ENCODE measurements at places on chromosomes 3 and 15. TPM values are rescaled to one million over a fixed set of nuclear protein-coding genes. Genes with fewer than 3 reads are reported as not detected.

DNA sequence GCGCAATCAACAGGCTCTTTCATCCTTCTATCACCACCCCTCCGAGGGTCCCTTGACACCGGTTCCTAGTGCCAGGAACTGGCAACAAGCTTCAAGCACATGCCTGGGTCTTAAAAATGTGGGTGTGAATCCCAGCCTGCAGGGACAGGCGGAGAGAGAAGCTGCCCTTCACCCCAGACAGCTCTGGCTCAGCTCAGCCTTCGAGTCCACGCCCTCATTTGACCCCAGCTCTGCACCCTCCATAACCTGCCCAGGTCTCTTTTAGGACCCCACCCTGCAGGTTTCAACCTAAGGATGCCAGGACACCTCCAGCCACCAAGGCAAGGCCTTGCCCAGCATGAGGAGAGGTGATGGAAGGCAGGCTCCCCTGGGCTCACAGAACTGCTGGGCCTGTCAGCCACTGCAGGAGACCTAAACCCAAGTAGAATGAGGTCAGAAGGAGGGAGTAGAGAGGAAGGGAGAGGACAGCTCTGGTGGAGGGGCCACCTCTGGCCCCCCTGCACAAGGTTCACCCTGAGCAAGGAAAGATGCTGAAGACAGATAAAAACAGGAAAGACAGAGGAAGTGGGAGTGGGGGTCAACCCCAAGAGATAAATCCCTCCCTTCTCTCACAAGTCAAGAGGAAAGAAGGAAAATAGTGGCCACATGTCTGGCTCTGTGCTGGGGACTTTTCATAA lies 2.6 kb upstream of the LOXL1 start:
- H3K4me1 ChIP-seq = peaks cover 50% of the 10 kb centered on the region
- peak overlapping the region; percentile 33 for H3K4me3 ChIP-seq
- H3K27ac ChIP-seq = peak overlapping the region; percentile 92

DNA sequence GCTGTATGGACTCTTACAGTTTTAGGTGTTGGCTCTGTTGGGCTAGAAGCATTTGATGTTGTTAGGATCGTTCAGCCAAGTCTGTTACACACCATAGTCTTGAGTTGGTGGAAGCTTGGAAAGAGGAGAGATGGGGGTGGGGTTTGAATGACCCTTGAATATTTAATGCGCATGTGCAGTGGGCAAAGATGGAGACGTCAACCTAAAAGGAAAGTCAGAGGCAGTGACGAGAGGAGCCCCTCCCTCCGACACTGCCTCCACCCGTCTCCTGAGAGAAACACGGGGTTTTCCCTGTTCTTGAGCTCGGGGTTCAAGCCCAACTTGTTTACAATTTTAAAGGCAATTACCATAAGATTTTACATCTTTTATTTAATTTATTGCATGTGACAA lies 311.4 kb downstream of the SHQ1 start:
- peaks cover 4% of the 10 kb centered on the region for H3K4me1 ChIP-seq
- no peak overlapping the region for H3K27ac ChIP-seq
- H3K27me3 ChIP-seq = peaks cover 5% of the 10 kb centered on the region
- H3K36me3 ChIP-seq = peaks cover 1% of the 10 kb centered on the region
- no peak overlapping the region for H3K4me3 ChIP-seq
- no peak for DNase-seq

MYO1E gene
- 54.2 TPM for total RNA-seq

DNA sequence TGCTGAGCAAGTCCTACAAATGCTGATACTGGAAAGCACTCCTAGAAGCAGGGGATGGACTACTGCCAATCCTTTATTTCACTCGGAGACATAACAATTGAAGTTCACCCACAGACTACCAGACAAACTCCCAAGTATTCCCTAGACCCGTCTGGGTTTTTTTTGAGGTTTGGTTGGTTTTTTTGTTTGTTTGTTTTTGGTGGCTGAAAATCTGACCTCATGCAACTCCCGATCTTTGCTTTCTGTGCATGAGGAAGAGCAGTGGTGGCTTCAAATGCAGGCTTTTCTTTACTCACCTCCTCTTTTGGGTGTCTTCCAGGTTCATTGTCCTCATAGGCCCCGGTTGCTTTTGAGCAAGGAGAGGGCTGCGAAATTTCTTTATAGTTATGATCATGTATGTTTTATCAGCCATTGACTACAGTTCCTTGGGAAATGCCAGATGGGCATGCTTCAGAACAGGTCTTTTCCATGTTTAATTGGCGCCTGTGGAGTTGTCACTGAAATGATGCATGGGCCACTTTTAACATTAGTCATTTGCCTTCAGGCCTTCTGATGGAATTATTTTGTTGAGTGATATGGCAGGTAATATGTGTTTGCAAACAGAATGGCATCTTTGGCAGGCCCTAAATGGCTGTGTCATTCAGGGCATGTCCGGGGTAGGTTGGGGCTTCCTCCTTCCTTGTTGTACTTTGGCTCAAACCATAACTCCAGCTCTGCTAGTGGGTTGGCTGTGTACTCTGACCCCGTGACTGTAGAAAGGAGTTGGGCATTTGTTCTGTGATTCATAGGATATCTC lies 81.3 kb upstream of the ZBED2 start:
- no peak overlapping the region for H3K27ac ChIP-seq
- H3K4me3 ChIP-seq = peak overlapping the region; percentile 84
- H3K36me3 ChIP-seq = no peaks in the 10 kb centered on the region
- peaks cover 30% of the 10 kb centered on the region for H3K4me1 ChIP-seq
- no peak for DNase-seq

GRCh38 chr15:100899601-100900000 lies 19.6 kb upstream of the LRRK1 start:
- H3K27ac ChIP-seq = no peak overlapping the region
- no peak overlapping the region for H3K4me3 ChIP-seq
- peaks cover 10% of the 10 kb centered on the region for H3K27me3 ChIP-seq
- H3K36me3 ChIP-seq = no peaks in the 10 kb centered on the region

ACKR2 gene
- total RNA-seq = 1.2 TPM

- no peak for DNase-seq
- no peak overlapping the region for H3K27ac ChIP-seq
- peaks cover 2% of the 10 kb centered on the region for H3K4me1 ChIP-seq
- H3K36me3 ChIP-seq = peaks cover 12% of the 10 kb centered on the region
- no peaks in the 10 kb centered on the region for H3K27me3 ChIP-seq
Measured at GRCh38 chr15:71239592-71240364, 124.5 kb downstream of the THSD4 start.

- no peaks in the 10 kb centered on the region for H3K27me3 ChIP-seq
- peaks cover 14% of the 10 kb centered on the region for H3K4me1 ChIP-seq
- no peak overlapping the region for H3K27ac ChIP-seq
- H3K4me3 ChIP-seq = no peak overlapping the region
Measured at GRCh38 chr3:100113723-100114412, 433 bp downstream of the FILIP1L start.

KLHDC8B gene
- 55.5 TPM for total RNA-seq

- no peak overlapping the region for H3K4me3 ChIP-seq
- DNase-seq = no peak
- H3K27me3 ChIP-seq = peaks cover 71% of the 10 kb centered on the region
- H3K4me1 ChIP-seq = peaks cover 20% of the 10 kb centered on the region
- no peaks in the 10 kb centered on the region for H3K36me3 ChIP-seq
- H3K27ac ChIP-seq = no peak overlapping the region
Measured at GRCh38 chr15:101497017-101497416, 7.5 kb upstream of the PCSK6 start.

PDE12 gene
- total RNA-seq = 15.2 TPM

DNA sequence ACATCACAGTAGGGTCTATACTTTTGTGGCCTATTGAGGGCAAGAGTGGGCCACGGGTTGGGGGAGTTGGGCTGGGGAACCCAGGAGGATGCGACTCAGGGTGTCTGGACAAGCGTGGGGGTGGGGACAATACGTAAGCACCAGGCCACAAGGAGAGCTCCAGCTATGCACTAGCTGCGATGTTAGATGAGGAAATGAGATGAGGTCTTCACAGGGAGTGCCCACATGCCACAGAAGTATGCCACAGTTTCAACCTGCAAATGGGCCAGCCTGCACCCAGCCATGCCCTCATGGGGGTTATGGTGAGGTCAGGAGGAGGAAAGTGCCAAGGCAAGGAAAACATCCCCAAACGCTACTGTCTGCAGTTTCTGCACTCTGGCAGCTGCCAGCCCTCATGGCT lies 30.5 kb downstream of the CACNA2D2 start:
- DNase-seq = no peak
- no peak overlapping the region for H3K27ac ChIP-seq
- H3K4me1 ChIP-seq = peaks cover 11% of the 10 kb centered on the region
- no peak overlapping the region for H3K4me3 ChIP-seq
- peaks cover 3% of the 10 kb centered on the region for H3K27me3 ChIP-seq
- H3K36me3 ChIP-seq = no peaks in the 10 kb centered on the region

DNA sequence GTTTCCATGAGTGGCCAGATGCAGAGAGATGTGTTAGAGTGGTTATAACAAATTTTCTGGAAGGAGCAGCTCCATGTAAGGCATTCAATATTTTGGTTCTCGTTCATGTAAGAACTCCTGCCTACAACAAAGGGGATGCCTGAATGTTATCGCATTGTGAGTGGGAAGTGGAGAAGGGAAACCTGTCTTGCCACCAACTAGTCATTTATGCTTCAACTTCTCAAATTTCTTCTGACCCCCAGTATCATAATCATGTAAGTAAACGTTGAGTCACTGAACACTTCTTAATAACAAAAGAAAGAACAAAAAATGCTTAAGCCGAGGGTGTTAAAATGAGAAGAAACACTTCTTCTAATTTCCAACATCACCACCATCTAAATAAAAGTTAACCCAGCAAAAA lies 62.0 kb upstream of the MRPL3 start:
- H3K27me3 ChIP-seq = peaks cover 47% of the 10 kb centered on the region
- H3K4me1 ChIP-seq = no peaks in the 10 kb centered on the region
- H3K4me3 ChIP-seq = no peak overlapping the region

CCDC33 gene
- total RNA-seq = 4.2 TPM

DNA sequence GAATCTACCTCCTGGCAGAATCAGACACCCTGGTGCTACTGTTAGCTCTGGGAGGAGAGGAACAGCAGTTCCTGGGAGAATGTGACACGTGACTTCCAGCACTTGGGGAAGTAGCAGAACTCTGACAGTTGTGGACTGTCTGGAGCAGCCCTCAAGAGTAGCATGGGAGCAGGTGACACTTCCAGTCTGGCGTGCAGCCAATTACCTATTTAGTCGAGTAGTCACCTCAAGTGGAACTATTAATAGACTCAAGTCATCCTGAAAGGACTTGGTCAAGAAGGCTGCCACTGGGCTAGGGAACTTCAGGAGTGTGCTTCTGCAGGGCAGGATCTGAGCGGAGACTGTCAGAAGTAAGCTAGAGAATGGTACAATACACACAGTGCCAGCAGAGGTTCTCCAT lies 62.3 kb downstream of the MTHFS start:
- H3K36me3 ChIP-seq = peaks cover 26% of the 10 kb centered on the region
- no peaks in the 10 kb centered on the region for H3K4me1 ChIP-seq
- H3K27ac ChIP-seq = no peak overlapping the region
- DNase-seq = no peak
- no peak overlapping the region for H3K4me3 ChIP-seq
- no peaks in the 10 kb centered on the region for H3K27me3 ChIP-seq

CPNE4 gene
- not detected for total RNA-seq

POPDC2 gene
- 3.4 TPM for total RNA-seq

- H3K4me3 ChIP-seq = no peak overlapping the region
- peaks cover 20% of the 10 kb centered on the region for H3K4me1 ChIP-seq
- no peaks in the 10 kb centered on the region for H3K36me3 ChIP-seq
- no peak overlapping the region for H3K27ac ChIP-seq
- H3K27me3 ChIP-seq = no peaks in the 10 kb centered on the region
Measured at GRCh38 chr3:107910713-107911259, 180.0 kb downstream of the CD47 start.

SIDT1 gene
- not detected for total RNA-seq

DNA sequence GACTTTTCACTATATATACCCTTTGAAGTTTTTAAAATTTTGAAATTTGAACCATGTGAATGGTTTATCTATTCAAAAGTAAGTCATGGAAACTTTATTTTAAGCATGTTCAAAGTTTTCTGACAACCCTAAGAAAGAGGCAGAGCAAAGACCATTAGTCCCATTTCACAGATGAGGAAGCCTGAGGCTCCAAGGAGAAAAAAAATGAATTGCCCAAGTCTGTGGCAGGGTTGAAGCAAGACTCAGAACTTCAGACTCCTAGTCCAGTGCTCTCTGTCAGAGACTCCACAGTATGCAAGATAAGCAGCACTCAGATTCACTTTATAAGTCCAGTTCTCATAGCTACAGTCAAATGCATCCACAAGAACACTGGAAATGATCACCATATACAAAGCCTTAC lies 4.5 kb downstream of the RAB43 start:
- H3K4me1 ChIP-seq = peaks cover 33% of the 10 kb centered on the region
- peaks cover 11% of the 10 kb centered on the region for H3K36me3 ChIP-seq
- peak overlapping the region; percentile 43 for H3K27ac ChIP-seq
- H3K27me3 ChIP-seq = no peaks in the 10 kb centered on the region

GRCh38 chr15:100783291-100783690 lies 96.3 kb upstream of the ALDH1A3 start:
- peak; percentile 20 for DNase-seq
- H3K27ac ChIP-seq = no peak overlapping the region
- no peaks in the 10 kb centered on the region for H3K36me3 ChIP-seq
